Glutamatergic neuron (in vitro differentiated cells): ENCODE measurements at places on chromosomes 5 and 9. TPM values are rescaled to one million over a fixed set of nuclear protein-coding genes. Genes with fewer than 3 reads are reported as not detected.

The BNC2 gene
- 15.2 TPM for total RNA-seq

The EDIL3 gene
- total RNA-seq = 220 TPM

The RALGDS gene
- total RNA-seq = 449 TPM

The C9orf40 gene
- 10.4 TPM for total RNA-seq
